Stimulated activated CD4-positive, alpha-beta T cell treated with anti-CD3 and anti-CD28 coated beads, Interleukin-2, amount 100 ng/mL, for 4 hours (primary cell): ENCODE measurements at places on chromosomes 1 and 21.
A peak's percentile ranks its signal among the peaks of the same experiment; 100 is the strongest.

- DNase-seq: no peak
Measured at GRCh38 chr21:45640001-45640887, 3.3 kb upstream of the PCBP3 start.

GRCh38 chr1:20141466-20141865 lies 2.3 kb downstream of the PLA2G2F start:
- no peak for DNase-seq

DNA sequence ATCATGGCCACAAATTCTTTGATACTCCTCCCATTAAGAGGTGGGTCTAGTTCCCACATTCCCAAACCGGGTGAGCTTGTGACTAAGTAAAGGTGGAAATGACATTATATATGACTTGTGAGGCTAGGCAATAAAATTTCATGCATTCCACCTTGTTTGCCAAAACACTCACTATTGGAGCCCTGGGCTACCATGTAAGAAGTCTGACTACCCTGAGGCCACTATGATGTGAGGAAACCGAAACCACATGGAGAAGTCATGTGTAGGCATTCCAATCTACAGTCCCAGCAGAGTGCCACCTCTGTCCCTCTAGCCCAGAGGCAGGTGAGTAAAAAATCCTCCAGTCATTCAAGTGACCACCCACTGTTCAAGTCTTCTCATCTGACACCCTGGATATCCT lies 17.9 kb upstream of the SMG7 start:
- DNase-seq: no peak

DNA sequence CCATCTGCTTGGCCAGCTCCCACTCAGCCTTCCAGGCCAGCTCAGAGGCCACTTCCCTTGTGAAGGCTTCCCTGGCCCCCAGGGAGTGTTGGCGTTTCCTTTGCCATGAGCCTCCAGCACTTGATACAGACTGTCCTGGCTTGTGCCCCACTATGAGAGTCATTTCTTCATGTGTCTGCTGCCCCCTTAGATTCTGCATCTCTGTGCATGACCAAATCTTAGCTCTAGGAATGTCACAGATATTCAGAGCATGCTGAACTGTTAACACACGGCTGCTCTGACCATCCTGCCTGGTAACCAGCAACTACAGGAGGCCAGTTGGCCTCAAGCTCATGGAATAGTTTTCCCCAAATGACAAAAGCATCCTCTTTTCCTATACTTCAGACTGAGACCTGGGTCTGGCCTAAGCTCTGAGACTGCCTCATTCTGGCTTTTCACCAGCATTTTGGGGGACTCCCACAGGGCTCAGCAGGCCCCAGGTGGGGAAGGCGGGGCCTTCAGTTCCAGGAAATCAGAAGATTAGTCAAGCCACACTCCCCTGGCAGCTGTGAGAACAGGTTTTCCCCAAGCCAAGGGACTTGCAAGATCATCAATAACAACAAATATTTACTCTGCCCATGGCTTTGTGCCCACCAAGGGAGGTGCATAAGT lies 182.6 kb upstream of the EDN2 start:
- peak; percentile 70 for DNase-seq

- peak; percentile 35 for DNase-seq
Measured at GRCh38 chr1:201408176-201408833, 9.2 kb upstream of the LAD1 start.

DNA sequence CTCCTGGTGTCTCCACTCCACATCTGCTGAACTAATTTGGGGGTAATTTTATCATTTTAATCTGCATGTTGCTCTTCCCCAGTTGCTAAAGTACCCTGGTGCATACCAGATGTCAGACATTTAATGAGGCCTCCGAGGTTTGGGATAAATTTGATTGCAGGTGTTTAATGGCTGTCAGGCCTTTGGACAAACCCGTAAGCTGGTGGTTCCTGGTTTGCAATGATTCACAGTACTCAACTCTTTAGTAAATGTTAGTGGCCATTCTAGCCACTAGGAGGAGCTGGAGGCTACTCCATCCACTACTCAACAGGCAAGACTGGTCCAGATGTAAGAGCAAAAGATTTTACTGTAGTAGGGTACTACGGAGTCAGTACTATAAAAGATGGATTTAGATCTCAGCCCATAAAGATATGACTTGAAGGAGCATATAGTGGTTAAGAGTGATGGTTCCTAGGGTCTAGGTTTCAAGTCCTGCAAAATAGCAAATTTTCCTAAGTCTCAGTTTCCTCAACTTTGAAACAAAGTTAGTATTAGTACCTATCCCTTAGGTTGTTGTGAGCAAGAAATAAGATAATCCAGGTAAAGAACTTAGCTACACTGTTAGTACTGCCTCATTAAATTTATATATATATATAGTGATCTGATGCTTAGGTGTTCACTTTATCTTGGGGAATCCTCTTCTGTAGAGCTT lies 132.8 kb downstream of the SNX7 start:
- DNase-seq: peak; percentile 36

GRCh38 chr1:215590779-215591491 lies 23.8 kb downstream of the KCTD3 start:
- DNase-seq: no peak

DNA sequence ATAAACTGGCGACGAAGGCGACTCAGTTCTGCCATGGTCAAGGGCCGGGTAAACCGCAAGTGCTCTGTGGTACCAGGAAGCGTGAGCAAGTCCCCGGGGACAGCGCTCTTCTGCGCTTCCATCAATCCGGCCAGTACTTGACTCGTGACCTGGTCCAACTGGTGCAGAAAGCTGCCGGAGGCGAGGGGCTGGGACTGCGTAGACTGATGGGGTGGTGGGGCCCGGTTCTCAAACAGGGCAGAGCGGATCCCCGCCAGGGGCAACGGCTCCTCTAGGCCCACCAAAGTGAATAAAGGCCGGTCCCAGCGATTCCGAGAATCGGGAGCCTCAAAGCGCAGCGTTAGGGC lies 852 bp downstream of the KTI12 start:
- no peak for DNase-seq

GRCh38 chr1:179327679-179328078 lies 34.1 kb downstream of the SOAT1 start:
- no peak for DNase-seq

GRCh38 chr1:149929856-149930255 lies 2.3 kb upstream of the SF3B4 start:
- no peak for DNase-seq

DNA sequence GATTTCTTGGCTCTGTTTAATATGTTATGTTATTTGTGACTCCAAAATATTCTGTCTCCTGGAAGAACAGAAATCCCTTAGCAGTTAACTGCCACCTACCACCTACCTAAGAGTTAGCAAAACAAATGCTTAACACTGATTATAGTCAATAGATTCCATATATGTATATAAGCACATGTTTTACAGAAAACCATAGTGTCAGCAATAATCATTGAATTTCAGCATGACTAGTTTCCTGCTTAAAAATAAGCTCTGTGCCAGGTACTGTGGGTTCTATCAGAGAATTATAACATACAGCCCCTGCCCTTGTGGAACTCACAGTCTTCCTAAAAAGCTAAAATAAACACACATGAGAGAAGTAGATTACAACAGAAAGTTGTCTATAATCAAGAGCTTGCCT lies 561.9 kb upstream of the CAMK1G start:
- DNase-seq: no peak

DNA sequence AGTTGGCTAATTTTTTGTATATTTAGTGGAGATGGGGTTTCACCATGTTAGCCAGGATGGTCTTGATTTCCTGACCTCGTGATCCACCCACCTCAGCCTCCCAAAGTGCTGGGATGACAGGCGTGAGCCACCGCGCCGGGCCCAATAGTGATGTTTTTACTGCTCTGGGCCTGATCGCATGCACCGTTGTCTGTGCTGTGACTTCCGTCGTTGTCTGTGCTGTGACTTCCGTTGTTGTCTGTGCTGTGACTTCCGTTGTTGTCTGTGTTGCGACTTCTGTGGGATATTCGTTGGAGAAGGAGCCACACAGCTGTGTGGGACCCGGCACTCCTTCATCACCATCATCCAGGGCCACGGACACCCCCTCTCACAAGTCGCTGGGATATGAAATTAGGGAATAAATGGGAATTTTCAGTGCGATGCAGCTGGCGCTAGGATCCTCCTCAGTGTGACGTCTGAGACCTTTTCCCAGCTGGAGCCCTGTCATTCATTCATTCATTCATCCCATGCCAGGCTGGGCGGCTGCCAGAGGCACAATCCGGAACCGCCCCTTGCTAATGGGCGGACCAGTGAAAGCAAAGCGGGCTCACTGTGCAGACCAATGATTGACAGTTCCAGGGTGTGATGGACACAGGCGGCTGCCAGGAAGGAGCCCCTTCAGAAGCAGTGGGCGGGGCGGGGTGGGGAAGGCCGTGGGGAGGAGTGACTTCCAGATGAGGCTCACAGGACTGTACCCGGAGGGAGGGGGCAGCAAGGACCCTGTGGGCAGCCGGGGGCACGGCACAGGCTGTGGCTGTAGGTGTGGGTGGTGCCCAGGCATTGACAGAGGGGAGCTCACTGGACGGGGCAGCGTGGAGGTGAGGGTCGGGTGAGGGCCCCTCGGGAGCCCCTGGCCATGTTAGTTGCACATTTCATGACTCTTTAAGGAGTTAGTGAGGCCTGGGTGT lies 48.9 kb downstream of the PRKCZ start:
- no peak for DNase-seq

DNA sequence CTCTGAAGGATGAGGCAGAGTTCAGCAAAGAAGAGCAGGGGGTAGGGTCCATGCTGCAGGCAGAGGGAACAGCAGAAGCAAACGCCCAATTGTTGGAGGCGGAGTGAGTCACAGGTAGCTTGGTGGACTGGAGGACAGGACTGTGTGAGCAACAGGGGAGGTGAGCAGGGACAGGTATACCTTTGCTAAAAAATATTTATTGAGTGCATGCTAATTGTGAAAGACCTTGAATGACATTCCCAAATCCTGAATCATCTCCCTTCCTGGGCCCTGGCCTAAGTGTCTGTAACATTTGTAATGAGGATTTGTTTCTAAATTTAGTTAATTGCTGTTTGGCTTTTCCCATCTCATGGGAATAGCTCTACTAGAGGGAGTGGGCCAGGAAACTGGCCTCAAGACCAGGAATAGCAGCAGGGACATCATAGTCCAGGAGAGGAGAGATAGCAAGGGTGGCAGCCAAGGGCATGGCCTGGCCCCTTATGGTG lies 123.7 kb downstream of the FOXD2 start:
- no peak for DNase-seq

GRCh38 chr1:31428436-31429221 lies 15.6 kb downstream of the SERINC2 start:
- no peak for DNase-seq

DNA sequence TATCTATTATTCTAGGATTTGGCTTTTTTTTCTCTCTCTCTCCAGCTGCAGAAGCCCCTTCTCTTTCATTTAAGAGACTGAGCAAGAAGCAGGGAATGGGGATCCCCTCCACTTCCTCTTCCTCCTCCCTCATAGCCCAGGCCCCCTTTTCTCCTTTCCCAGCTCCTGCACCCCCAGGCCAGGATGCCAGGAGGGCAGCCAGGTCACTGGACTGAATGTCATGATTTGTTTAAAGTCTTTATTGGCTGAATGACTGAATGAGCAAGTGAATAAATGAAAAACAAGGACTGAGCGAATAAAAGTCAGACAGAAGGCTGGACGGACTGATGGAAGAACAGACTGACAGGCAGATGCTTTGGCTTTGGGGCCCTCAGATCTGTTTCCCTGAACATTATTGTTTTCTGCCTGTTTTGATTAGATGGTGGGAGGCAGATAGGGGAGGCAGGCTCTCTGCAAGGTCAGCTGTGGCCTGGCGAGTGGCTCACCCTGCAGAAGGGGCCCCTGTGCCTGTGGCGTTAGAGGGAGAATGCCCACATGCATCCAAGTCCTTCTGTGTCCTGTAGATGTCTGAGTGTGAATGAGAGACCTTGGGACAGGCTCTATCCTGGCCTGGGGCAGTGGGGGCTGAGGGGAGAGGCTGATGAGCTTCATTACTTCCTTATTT lies 20.3 kb upstream of the ADGRB2 start:
- no peak for DNase-seq
